Heart right ventricle (tissue), 16 donors: ENCODE measurements at places on chromosomes 1 and 21. TPM values are rescaled to one million over a fixed set of nuclear protein-coding genes. Genes with fewer than 3 reads are reported as not detected.

GRCh38 chr1:88035578-88035977, 648.5 kb upstream of the PKN2 start:
- DNase-seq = no peak

- no peak for DNase-seq
These were observed 2.9 kb downstream of the TTC22 start for GRCh38 chr1:54798206-54798605.

DNA sequence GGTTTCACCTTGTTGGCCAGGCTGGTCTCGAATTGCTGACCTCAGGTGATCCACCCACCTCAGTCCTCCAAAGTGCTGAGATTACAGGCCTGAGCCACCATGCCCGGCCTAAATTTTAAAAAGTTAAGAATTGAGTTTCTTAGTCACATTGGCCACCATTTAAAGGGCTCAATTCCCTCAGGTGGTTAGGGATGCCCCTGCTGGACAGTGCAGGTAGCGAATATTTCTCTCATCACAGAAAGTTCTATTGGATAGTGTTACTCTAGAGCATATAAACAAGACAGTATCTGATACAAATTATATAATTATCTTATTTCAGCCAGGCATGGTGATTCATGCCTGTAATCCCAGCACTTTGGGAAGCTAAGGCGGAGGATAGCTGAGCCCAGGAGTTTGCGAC, 320.2 kb downstream of the ZP4 start:
- DNase-seq = no peak

DNA sequence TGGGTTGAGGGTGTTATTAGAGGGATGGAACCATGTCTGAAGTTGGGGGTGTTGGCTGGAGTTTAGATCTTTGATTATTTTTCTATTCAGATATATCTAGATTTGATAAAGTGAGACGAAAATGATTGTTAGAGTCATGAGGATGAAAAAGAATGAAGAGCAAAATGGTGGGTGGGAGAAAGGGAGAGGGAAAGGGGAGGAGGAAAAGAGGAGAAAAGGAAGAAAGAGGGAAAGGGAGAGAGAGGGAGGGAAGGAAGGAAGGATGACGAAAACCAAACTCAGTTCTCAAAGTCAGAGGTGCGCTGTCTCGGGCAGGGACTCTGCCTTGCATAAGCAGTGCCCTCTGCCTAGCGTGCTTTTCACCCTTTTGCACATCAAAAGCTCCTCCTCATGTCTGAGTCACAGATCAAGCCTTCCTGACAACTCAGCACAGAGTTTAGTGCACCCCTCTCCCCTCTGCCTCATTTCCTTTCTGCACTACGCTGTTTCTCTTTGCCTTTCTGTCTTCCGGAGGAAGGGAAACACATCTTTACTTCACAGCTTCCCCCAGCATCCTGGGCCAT, 225.8 kb upstream of the PROX1 start:
- no peak for DNase-seq

- no peak for DNase-seq
These were observed 69.0 kb upstream of the RAVER2 start for GRCh38 chr1:64675718-64676345.

DNA sequence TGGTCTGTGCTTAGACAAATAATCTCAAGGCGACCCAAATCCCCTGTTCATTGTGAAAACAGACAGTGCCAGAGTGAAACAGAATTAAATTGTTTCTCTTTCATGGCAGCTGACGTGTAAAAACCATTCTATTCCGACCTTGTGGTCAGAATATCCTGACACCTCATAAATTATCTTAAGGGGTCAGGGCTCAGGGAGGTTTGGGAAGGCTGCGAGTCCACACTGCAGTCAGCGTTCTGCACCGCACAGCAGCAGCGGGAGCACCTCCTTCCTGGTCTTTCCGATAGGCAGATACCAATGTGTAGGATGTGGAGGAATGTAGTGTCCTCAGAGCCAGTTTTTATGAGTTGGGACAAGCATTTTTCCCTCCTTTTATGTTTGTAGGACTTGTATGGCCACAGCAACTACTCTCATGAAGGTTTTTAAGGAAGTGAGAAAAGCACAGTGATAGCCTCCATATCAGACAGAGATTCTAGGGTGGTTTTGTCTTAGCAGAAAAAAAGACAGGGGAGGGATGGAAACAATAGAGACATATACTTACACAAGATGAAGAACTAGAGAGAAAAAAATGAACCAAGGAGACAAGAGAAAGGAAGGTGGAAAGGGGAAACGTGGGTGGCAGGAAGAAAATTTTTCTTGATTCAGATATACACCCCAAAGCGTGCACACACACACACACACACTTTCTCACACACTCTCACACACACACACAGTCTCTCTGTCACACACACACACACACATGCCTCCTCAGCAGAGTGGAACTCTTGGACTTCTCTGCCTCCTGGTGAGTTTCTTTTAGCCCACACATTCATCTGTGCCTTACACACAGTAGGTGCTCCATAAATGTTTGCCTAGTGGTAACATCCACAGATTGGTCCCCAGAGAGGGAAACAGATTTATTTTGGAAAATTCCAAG, 68.6 kb downstream of the NTMT2 start:
- no peak for DNase-seq

- no peak for DNase-seq
These were observed 1.4 kb upstream of the IL24 start for GRCh38 chr1:206895837-206896242.

DNA sequence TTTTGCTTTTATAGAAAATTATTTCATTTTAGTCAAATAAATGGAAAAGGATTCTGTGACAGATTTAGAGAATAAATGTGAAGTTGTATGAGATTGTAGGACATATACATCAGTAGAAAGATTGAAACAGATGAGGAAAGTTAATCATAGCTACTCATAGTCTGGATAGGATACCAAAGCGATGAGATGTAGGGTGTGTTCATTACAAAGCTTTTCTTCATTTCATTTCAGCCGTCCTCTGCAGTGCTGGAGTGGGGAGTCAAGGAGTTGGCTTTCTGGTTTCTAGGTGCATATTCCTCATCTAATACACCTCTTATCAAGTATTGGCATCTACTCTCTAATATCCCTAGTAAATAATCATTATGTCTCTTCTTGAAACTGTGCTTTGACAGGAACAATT, 149.5 kb upstream of the NEGR1 start:
- no peak for DNase-seq

GRCh38 chr1:40712405-40712944, 21.0 kb downstream of the NFYC start:
- DNase-seq = no peak

DNA sequence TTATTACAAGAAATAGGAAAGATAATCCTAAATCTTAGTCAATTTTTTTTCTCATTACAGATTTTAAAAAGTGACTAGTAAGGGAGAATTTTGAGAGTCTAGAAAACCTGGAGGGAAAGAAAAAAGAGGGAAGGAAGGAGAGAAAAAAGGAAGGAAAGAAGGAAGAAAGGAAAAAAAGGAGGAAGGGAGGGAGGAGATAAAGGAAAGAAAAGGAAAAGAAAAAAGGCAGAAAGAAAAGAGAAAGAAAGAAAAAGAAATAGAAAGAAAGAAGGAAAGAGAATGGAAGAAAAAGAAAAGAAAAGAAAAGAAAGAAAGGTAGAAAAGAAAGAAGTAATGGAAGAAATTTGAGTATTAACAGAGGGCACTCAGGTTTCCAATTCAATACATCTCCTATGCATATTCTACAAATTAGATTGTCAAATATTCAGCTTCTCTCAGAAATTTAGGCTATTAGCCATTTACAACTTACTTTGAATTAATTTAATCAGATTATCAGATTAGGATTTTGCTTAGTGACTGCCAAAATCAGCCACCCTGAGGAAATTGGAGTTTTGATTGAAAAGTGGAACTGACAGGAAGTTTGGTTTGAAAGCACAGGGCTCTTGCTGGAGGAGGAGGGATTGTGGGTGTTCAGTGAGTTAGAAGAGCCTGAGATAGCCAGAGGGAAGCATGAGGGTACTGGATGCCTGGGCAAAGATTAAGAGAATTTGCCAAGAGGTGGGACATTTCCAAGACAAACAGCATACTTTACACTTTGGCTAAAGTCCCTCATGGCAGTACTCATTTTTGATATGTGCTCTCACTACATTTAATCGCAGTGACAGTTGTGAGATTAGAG, 677.8 kb downstream of the USP25 start:
- no peak for DNase-seq

GRCh38 chr1:9592510-9593075, 3.9 kb downstream of the TMEM201 start:
- no peak for DNase-seq

- no peak for DNase-seq
These were observed 15.7 kb upstream of the WDTC1 start for GRCh38 chr1:27218736-27219135.

- DNase-seq = no peak
These were observed 50.2 kb downstream of the UBE4B start for GRCh38 chr1:10082785-10083479.

DNA sequence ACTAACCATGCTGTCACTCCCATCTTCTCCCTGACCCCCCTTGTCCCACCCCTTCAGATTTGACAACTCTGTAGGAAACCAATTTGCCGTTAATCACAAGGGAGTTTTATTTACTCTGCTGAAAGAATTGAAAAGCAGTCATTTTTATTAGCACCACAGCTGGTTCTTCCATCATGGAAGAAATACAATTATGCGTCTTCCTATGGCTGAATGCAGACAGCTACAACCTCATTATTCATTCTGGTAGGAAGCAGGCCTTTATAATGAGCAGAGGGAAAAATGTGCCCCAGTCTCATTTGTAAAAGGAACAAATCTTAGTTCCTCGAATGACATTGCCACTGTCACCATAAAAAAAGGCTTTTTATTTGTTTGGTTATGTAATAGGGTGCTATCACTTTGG, 35.2 kb downstream of the JUN start:
- DNase-seq = no peak

The TAF5L gene
- total RNA-seq = 11.4 TPM

The SRRM1 gene
- total RNA-seq = 82.9 TPM

The FALEC gene
- total RNA-seq = not detected

The TEDDM1 gene
- not detected for total RNA-seq

The OR2L8 gene
- total RNA-seq = not detected

The MRPS15 gene
- total RNA-seq = 86.1 TPM
